ENCODE measurements at places on chromosomes 3 and 15. TPM values are rescaled to one million over a fixed set of nuclear protein-coding genes. Genes with fewer than 3 reads are reported as not detected.

DNA sequence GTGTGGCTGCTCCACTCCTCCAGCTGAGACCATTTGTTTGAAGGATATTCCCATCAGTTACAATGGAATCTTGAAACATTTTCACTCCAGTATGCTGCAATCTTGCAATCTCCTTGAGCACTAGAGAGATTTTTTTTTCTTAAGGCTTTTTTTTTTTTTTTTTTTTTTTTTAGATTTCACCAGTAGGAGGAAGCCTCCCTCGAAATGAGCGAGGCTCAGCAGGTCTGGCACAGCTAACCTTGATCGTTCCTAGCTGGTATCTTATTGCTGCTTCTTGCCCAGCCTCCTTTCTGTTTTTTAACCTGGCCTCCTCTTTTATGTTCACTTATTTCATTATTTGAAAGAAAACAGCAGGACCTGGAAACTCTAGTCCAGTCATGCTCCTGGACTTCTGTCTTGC is 48.1 kb downstream of the RAP2B start:
- no peak for DNase-seq

GRCh38 chr15:48395521-48396011 is 64.3 kb downstream of the DUT start:
- DNase-seq: no peak

- no peak for DNase-seq
Observed at GRCh38 chr15:70125605-70126004, 27.9 kb upstream of the TLE3 start.

GRCh38 chr3:173429527-173429926 is 32.0 kb downstream of the NLGN1 start:
- DNase-seq: no peak

DNA sequence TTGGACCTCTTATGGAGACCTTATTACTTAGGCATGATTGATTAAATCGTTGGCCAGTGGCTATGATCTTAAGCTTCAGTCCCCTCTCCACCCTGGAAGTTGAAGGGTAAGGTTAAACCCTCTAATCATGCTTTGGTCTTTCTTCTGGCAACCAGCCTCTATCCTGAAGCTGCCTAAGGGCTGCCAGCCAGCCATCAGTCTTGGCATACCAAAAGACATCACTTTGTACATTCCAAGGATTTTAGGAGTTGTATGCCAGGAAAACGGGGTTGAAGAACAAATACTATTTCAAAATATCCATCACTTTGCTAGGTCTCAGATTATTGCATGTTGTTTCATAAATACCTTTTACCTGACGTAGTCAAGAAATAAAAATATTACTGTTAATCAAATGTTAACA is 28.9 kb downstream of the UBE2E2 start:
- DNase-seq: no peak

TMIE gene
- not detected for total RNA-seq

KY gene
- under 0.01 TPM for total RNA-seq

GCSAM gene
- total RNA-seq: not detected

All from epithelial cell of proximal tubule (primary cell).